Activated naive CD4-positive, alpha-beta T cell treated with Interleukin-2 at 50 U/mL for 16 hours (primary cell): ENCODE measurements at places on chromosomes 7 and 10.

DNA sequence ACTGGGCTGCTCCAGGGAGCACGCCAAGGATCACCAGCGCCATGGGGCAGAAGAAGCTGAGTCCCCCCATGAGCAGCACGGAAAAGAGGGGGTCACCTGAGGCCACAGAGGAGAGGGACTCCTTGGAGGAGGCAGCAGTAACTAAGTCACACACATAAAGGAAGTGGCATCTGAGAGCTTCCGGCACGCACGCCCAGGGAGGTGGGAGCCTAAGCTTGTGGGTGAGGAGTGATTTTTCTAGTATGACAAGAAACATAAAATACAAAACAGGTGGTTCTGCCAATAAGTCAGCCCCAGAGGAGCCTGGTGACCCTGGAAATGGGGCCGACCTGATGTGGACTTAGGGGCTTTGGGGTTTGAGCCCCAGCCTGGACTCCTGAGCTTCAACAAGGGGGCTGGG, 60.8 kb downstream of the CARD11 start:
- peak; percentile 56 for DNase-seq

DNA sequence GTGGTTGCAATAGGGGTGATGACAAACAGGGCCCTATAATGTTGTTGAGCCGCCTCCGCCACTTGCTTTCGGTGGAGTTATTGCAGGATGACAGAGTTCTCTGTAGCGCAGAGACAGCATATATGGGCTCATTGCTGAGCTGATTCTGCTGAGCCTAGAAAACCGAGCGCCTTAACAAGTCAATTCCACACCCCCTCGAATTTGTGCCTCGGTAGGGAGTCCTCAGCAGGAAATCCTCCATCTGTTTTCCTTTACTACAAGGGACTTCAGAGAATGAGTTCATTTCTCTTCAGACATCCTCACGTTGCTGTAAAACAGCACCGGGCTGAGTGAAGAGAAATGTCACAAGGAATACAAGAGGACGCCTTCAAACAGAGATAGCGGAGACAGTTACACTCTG, 90.7 kb upstream of the KIAA1217 start:
- DNase-seq, result no peak

DNA sequence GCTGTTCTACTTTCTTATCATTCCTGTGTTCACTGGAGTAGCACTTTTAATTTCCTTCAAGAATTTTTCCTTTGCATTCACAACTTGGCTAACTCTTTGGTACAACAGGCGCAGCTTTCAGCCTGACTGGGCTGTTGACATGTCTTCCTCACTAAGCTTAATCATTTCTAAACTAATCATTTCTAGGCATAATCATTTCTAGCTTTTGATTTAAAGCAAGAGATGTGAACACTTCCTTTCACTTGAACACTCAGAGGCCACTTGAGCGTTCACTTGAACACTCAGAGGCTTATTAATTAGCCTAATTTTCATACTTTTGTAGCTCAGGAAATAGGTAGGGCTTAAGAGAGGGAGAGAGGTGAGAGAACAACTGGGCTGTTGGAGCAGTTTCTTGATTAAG, 15.9 kb downstream of the C10orf90 start:
- no peak for DNase-seq

DNA sequence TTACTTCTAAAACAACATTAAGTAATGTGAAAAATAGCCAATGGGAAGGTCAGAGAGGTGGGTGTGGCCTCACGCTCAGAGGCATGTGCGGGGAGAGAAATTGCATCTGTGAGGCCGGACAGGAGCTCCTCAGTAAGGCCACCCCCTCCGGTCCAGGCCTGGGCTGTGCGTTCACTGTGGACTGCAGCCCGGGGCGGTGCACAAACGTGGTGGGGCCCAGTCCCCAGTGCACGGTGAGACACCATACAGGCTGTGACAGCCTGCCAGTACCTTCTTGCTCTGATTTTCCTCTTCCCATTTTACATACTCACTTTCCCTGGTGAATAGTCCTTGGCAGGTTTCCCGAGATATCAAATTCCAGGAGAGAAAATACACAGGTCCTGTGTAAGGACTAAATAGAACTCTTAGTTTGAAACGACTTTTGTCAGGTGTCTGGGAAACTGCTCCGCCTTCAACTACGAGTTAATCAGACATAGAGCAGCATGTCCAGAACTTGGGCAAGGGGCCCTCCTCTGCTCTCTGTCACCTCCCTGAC, 174.1 kb upstream of the MKI67 start:
- no peak for DNase-seq

GRCh38 chr7:158032561-158033115, 555.0 kb downstream of the PTPRN2 start:
- no peak for DNase-seq

GRCh38 chr10:43094085-43094484, 17.2 kb downstream of the RET start:
- no peak for DNase-seq

DNA sequence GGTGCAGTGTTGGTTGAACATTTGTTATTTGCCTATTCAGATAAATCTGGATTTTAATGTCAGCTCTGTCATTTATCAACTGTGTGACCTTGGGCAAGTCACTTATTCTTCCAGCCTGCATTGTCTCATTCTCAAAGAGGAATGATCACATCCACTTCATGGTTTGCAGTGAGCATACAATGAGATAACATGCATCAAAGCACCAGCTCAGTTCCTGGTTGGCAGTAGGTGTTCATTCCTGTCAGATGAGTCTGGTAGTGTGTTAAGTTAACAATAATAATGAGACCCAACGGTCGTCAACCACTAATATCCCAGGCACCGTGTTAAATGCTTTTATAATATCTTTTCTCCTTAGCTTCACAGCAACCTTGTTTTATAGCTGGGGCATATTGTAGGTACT, 137.3 kb downstream of the SORCS3 start:
- no peak for DNase-seq

GRCh38 chr10:86821388-86821999, 65.1 kb downstream of the BMPR1A start:
- DNase-seq, result no peak
